Skeletal muscle cell (primary cell): ENCODE measurements at places on chromosomes 2 and 18.

GRCh38 chr2:10750610-10751009 is 29.2 kb downstream of the ATP6V1C2 start:
- no peak for DNase-seq

GRCh38 chr2:200423541-200423940 is 86.3 kb downstream of the KCTD18 start:
- DNase-seq, result no peak

DNA sequence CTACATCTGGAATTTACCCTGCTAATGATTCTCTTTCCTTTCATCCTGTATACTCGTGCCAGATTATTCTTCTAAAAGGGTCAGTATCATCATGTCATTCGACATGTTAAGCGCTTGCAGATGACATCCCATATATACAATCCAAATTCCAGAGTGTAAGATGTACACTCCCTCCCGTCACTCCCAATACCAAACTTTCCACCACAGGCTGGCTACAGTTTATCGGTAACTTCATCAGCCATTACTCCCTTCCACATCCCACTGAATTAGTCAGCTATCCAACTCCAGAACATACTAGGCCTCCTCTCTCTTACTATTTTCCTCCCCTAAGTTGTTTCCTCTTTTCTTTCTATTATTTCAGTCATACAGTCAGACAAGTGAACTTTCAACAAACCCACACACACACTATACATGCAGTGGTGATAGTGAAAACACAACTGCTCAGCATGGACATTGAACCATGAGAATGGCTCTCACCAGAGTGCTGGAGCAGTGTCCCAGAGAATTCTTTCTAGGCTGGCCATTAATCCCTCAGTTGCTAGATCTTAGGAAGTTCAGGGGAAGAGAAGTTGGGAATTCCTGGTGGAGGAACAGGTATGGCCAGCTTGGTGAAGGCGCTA is 10.6 kb upstream of the NMI start:
- no peak for DNase-seq

- DNase-seq, result no peak
Observed at GRCh38 chr18:61782545-61782944, 110.3 kb downstream of the RNF152 start.

DNA sequence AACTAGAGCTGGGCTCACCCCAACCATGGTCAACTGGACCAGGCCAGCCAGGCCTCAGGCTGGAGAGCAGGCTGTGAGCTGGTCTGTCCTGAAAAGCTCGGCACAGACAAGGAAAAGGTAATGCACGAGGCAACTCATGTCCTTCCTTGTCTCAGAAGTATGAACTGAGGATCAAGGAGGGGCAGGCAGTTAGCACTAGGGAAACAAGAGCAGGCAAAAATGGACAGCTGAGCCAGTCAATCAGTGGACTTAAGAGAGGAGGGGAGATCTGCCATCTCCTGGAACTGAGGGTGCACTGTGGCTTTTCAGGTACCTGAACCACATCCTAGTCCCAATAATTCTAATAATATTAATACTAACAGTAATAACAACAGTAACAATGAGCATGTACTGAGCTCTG is 20.6 kb upstream of the WIPF1 start:
- no peak for DNase-seq

GRCh38 chr2:113112871-113113270 is 14.5 kb upstream of the IL1RN start:
- no peak for DNase-seq

GRCh38 chr2:68385220-68385906 is 20.3 kb downstream of the PLEK start:
- no peak for DNase-seq

GRCh38 chr2:68318914-68319397 is 793 bp downstream of the CNRIP1 start:
- no peak for DNase-seq

DNA sequence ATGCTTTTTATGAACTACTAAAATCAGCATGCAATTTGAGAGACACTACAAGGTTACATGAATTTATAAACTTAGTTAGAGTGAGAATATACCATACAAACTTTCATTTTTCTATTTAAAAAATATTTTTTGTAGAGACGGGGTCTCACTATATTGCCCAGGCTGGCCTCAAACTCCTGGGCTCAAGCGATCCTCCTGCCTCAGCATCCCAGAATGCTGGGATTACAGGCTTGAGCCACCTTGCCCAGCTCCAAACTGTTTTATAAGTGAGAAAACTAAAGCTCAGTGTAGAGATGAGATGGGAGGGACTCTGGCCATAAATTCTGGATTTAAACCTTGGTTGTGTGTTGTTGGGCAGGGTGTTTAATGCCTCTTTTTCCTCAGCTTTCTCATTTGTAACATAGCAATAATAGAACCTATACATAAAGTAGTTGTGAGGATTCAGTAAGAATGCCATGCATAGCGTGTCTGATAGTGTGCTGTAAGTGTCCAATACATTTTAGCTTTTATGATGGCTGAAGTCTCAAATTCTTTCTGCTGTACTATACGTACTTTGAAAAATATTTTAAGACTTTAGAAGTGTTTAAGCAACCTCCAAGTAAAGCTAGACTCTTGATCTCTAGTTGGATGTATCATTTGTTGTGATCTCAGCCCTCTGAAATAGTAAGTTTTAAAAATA is 9.7 kb downstream of the CAB39 start:
- DNase-seq, result no peak

GRCh38 chr18:48481092-48481491 is 57.7 kb upstream of the CTIF start:
- no peak for DNase-seq

- DNase-seq, result no peak
Observed at GRCh38 chr2:3902131-3902530, 198.8 kb downstream of the DCDC2C start.

GRCh38 chr18:79784965-79785770 is 12.6 kb upstream of the KCNG2 start:
- peak; percentile 48 for DNase-seq

- no peak for DNase-seq
Observed at GRCh38 chr18:62982600-62983251, 267.4 kb downstream of the PHLPP1 start.

DNA sequence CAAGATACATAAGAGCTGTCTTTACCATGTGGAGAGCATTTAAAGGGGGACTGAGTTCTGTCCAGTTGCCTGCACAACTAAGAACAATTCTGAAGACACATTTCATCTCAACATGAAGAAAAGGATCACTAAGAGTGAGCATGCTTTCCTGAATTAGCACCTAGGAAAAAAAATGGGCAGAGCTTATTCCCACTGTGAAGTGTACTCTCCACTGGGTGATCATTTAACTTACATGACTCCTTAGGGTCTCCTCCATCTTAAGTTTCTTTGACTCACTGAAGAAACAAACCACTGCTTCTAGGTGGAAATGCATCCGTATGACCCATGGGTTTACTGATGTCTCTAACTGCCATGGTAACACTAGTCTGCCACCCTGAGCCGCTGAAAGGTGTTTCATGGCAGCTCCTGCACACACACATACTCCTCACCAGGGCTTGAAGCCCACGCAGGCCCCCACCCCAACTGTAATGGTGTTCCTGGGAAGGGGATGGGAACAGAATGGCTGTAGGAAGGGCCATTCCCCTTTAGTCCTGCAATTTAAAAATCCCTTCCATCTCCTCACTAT is 27.1 kb downstream of the HDLBP start:
- DNase-seq, result no peak

DNA sequence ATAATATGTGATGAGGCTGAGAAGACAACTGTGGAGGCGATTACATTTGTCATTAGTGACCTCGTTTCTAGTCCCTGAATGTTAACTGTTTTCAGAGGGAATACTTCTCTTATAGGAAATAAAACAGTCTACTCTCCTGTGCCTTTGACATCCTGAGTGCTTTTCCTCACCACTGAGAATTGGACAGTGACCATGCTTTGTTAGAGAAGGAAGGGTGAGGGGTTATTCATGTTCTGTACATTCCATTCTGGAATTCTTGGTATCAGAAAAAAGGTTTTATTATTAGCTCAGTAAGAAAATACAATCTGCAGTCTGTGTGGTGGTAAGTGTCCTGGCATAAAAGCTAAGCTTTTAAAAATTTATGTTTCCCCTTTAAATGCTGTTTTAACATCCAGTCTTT is 58.8 kb downstream of the PARD3B start:
- DNase-seq, result peak; percentile 22

DNA sequence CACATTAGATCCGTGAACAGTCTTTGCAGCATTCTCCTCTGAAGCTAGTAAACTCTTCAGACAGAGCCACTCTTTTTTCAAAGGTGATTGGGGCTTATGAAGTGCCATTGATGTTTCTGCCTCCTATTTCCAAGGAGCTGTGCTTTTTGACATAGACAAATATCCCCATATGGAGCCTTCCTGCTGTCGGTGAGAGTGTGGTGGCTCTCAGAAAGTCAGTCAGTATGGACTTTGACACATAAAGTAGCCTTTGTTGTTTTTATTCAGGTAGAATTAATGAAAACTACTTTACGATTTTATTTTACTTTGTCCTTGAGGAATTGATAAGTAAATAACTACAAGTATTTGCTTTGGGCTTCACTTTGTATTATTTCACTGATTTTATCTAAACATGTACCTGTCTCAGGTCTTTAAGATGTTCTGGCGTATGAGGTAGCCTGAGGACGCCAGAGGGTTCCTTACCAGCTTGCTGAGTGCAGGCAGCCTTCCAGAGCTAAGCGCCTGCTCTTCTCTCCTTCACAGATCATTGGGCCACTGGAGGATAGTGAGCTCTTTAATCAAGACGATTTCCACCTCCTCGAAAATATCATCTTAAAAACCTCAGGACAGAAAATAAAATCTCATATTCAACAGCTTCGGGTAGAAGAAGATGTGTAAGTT is 69.7 kb downstream of the UGGT1 start:
- no peak for DNase-seq

DNA sequence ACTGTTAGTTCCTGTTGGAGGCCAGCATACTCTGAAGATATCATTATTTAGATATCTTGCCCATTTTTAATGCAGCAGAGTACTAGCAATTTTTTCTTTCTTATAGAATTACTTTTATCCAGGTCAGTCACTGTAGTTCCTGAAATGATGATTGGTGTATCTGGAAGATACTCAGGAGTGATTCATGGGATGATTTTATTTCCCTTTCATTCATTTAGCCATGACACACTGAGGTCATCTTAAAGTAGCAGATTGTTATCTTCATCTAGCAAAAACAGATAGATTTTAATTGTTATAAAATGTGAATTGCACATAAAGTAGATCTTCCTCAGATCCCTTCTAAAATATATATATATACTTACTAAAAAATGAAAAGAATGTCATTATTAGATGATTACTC is 109.1 kb downstream of the PIK3C3 start:
- no peak for DNase-seq

DNA sequence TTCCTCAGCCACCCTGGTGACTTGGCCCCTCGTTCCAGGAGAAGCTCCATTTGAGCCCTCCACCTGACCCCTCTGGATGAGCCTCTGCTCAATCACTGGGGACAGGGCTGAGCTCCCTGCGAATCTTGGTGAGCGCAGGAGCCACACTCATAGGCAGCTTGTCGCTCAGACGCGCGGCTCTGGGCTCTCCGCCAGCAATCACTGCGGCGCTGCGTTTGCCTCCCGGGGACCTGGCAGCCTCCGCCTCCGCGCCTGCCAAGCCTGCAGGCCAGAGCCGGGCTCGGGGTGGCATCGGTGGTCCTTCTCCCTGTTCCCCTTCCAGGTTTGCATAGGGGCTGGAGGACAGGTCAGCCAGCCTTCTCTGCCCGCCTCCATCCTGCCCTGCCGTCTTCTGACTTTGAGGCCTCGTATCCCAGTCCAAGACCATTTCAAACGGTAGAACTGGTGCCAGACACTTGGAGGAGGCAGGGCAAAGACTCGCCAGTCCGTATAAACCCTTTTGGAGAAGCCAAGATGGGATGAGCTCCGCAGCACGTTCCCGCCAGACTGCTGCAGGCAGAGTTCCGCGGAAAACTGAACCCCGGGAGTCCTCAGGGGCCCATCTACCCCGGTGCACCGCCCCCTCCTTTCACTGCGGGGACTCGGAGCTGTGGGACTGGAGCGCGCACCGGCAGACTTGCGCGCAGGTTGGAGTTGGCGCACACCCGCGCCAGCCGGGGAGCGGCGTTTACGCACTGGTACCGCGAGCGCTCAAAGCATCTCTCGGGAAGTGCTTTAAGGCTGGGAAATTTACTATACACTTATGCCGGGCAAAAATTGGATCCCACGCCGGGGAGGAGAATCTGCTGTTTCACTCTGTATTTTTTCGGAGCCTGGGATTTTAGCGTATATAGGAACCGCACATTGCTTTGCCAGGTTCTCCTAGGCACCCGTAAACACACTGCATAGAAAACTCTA is 1.1 kb upstream of the TACR1 start:
- no peak for DNase-seq

DNA sequence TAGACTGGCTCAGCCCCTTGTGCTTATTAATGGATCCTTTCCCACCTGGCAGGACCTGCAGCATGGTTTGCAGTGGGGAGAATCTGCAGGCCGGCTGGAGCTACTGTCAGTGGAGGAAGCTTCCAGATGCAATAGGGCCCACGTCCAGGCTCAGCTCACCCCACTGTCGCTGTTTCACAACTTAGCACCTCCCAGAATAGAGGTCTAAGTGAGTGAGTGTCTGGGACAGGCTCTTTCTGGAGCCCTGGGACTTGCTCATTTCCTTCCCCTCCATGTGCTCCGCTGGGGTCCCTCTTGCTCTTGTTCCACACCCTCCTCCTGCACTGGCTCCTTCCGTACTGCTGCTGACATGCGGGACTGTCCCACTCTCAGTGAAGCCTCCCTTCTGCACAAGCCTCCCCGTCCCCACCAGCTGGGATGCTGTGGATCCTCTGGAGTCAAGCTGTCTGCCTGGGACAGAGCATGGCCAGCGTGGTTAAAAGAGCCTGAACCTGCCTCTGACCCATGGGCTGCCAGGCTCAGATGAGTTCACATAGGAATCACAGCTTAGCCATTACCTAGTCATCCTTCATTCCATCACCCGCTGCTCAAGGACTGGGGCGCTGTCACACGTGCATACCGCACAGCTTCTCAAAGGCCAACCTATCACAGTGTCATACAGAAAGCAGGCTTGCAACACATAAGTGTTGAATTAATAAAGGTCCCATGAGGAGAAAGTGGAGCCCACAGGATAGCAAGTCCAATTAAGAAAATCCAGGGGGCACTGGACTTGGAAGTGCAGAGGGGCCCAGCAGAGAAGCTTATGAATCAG is 135.9 kb downstream of the ACKR3 start:
- no peak for DNase-seq

- DNase-seq, result no peak
Observed at GRCh38 chr2:96636551-96637171, 1.5 kb downstream of the KANSL3 start.

- no peak for DNase-seq
Observed at GRCh38 chr2:218074031-218074430, 5.0 kb downstream of the RUFY4 start.

- DNase-seq, result peak; percentile 43
Observed at GRCh38 chr2:86453836-86454235, 12.7 kb downstream of the KDM3A start.
